Pancreas (tissue), 10 donors: ENCODE measurements at places on chromosomes 13 and 19. TPM values are rescaled to one million over a fixed set of nuclear protein-coding genes. Genes with fewer than 3 reads are reported as not detected.

The FCER2 gene
- not detected for total RNA-seq

The KASH5 gene
- 2.6 TPM for total RNA-seq

DNA sequence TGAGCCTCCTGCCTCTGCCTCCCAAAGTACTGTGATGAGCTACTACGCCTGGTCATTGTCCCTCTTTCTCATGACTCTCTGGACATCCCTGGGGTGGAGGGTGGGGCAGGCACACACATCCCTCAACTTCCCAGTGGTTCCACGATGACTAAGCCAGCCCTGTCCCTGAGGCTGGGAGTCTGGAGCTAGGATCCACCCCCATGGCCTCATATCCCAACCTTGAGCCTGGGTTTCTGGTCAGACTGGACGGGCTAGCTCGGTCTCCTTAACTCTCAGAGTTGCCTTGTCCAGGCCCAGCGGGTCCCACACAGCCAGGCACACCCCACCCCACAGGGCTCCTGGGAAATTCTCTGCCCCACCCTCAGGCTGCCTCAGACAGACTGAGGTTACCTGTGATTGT lies 19.6 kb downstream of the IER2 start:
- H3K36me3 ChIP-seq = no peaks in the 10 kb centered on the region
- H3K4me1 ChIP-seq = peaks cover 12% of the 10 kb centered on the region
- no peak overlapping the region for H3K27ac ChIP-seq

The HTR2A gene
- not detected for total RNA-seq

GRCh38 chr19:12676384-12676792 lies 5.3 kb downstream of the DHPS start:
- no peak overlapping the region for H3K4me3 ChIP-seq
- no peaks in the 10 kb centered on the region for H3K27me3 ChIP-seq
- DNase-seq = peak; percentile 71
- peaks cover 3% of the 10 kb centered on the region for H3K36me3 ChIP-seq
- H3K4me1 ChIP-seq = no peaks in the 10 kb centered on the region

DNA sequence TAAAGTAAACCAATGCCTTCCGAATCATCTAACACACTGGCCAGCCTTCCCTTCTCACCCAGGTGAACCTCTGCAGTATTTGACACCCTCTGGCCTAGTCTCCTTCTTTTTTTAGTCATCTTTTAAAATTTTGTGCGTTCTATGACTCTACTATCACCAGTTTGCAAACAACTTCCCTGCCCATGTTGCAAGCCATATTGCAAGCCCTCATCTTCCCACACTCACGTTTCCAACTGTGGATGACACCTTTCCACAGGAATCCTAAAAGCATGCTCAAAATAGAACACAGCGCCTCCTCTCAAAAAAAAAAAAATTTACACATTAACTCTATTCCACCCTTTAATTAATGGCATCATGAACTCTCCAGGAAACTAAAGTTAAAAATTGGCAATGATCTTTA lies 440.1 kb downstream of the EFNB2 start:
- no peaks in the 10 kb centered on the region for H3K4me1 ChIP-seq
- no peak overlapping the region for H3K4me3 ChIP-seq
- no peaks in the 10 kb centered on the region for H3K36me3 ChIP-seq
- H3K27ac ChIP-seq = no peak overlapping the region
- DNase-seq = no peak
